ENCODE measurements at places on chromosomes 6 and 20. TPM values are rescaled to one million over a fixed set of nuclear protein-coding genes. Genes with fewer than 3 reads are reported as not detected.

DNA sequence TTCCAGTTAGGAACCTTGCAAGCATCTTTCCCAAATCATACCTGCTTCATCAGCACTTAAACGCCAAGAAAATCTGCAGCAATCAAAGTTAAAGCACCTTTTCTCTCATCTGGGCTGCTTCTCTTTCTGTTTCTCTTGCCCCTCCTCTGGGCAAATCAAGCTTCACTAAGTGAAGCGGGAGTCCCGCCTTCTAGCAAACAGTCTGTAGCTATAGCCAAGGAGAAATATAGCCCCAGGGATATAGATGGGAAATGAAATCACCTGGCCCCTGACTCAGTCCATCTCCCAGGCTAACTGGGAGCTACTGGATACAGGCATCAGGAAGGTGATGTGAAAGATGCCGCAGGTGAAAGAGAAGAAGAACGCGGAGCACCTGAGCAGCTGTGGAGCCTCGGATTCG, 481.9 kb downstream of the C6orf118 start:
- no peak for DNase-seq
- no peak overlapping the region for H3K4me3 ChIP-seq
- no peak overlapping the region for H3K27ac ChIP-seq
- H3K36me3 ChIP-seq = no peaks in the 10 kb centered on the region

DNA sequence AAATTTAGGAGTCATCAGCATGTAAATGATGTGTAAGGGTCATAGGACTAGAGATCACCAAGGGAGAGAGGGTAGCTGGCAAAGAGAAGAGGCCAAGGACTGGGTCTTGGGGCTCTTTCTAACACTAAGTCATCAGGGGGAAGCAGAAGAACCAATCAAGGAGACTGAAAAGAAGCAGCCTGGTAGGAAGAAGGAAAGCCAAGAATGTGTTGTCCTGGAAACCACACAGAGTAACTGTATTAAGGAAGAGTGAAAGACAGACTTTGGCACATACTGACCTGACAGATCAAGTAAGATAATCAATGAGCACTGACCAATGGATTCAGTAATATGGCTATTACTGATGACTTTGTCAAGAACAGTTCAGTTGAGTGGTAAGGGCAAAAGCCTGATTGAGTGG, 42.3 kb upstream of the LAMA4 start:
- H3K4me3 ChIP-seq = no peak overlapping the region
- DNase-seq = no peak
- no peak overlapping the region for H3K27ac ChIP-seq
- no peaks in the 10 kb centered on the region for H3K27me3 ChIP-seq
- H3K4me1 ChIP-seq = no peaks in the 10 kb centered on the region

DNA sequence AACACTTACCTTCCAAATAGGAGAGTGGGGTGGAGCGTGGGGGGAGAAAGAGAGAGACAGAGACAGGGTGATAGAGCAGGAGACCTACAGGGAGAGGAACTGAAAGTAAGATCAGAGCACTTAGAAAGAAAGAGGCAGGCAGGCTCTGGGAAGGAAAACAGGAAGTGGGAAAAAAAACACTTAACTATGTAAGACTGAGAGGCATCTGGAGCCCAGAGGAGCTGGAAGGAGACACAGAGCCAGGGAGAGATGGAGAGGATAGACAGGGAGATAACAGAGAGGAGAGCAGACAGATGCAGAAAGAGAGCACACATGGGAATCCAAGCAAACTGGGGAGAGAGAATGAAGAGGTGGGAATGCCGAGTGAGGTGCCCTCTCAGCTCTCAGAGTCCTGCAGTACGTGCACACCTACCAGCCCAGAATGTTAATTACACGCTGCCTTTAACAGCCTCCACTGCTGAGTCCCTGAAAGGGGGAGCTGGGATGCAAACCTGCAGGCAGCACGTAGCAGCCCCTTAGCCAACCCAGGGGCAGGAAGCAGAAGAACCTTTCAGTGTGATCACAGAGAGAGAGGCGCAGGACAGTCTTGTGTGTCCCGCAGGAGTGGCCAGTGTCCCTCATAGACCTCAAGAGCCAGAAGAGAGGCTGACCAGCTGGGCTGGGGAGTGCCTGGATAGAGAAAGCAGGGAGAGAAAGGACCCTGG, 132.7 kb upstream of the LRFN2 start:
- H3K4me3 ChIP-seq = peak overlapping the region; percentile 10
- H3K27me3 ChIP-seq = no peaks in the 10 kb centered on the region
- peak overlapping the region; percentile 38 for H3K27ac ChIP-seq
- no peaks in the 10 kb centered on the region for H3K4me1 ChIP-seq
- peak; percentile 13 for DNase-seq

DNA sequence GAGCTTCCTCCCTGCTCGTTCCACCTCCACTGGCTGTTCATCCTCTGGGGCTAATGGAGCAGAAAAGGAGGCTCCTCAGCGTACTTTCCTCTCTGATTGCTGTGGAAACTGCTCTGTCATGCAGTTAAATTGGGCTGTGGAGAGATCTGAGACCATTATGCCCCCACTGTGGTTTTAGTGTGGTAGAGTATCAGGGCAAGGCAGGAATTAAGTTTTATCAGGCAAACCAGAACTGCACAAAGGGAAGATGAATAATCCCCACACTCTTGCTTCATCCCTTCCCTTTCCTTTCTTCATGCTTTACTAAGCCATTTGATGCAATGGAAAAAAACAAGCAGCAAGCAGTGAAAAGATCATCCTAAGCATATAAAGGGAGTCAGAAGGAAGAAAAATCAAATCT, 11.9 kb upstream of the ME1 start:
- no peak overlapping the region for H3K4me3 ChIP-seq
- no peaks in the 10 kb centered on the region for H3K4me1 ChIP-seq
- H3K27me3 ChIP-seq = no peaks in the 10 kb centered on the region
- no peak for DNase-seq

GRCh38 chr20:9375221-9375681, 139.1 kb upstream of the LAMP5 start:
- H3K36me3 ChIP-seq = no peaks in the 10 kb centered on the region
- DNase-seq = no peak
- H3K27me3 ChIP-seq = no peaks in the 10 kb centered on the region
- no peak overlapping the region for H3K27ac ChIP-seq
- H3K4me1 ChIP-seq = no peaks in the 10 kb centered on the region

GRCh38 chr6:44656691-44657090, 269.2 kb downstream of the CDC5L start:
- no peak overlapping the region for H3K27ac ChIP-seq
- H3K27me3 ChIP-seq = no peaks in the 10 kb centered on the region
- no peak for DNase-seq
- no peaks in the 10 kb centered on the region for H3K36me3 ChIP-seq

OXT gene
- not detected for total RNA-seq

PPP1R3G gene
- 1.3 TPM for total RNA-seq
